ENCODE measurements at places on chromosomes 3 and 15.

- no peak for DNase-seq
Measured at GRCh38 chr15:29092376-29093064, 177.1 kb downstream of the NSMCE3 start.

GRCh38 chr3:39753391-39753790, 56.0 kb upstream of the MYRIP start:
- no peak for DNase-seq

DNA sequence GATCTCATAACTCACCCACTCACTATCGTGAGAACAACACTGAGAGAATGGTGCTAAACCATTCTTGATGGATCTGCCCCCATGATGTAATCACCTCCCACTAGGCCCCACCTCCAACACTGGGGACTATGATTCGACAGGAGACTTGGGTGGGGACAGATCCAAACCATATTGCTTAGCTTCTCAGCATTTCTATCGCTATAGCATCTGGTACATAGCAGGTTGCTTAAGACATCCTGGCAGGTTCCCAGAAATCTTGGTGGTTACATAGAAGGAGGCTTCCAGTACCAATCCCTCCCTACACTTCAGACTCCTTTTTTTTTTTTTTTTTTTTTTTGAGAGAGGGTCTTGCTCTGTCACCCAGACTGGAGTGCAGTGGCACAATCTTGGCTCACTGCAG, 487.8 kb downstream of the EDEM1 start:
- DNase-seq, result no peak

- no peak for DNase-seq
Measured at GRCh38 chr3:124705552-124705951, 24.7 kb upstream of the UMPS start.

GRCh38 chr3:16392065-16392464, 121.4 kb downstream of the RFTN1 start:
- DNase-seq, result no peak

GRCh38 chr3:22117751-22118346, 366.8 kb upstream of the ZNF385D start:
- no peak for DNase-seq

- no peak for DNase-seq
Measured at GRCh38 chr15:57611123-57611522, 19.4 kb downstream of the MYZAP start.

GRCh38 chr3:172635588-172635987, 75.3 kb downstream of the NCEH1 start:
- DNase-seq, result no peak

- DNase-seq, result no peak
Measured at GRCh38 chr3:175127075-175127662, 268.0 kb downstream of the NAALADL2 start.

DNA sequence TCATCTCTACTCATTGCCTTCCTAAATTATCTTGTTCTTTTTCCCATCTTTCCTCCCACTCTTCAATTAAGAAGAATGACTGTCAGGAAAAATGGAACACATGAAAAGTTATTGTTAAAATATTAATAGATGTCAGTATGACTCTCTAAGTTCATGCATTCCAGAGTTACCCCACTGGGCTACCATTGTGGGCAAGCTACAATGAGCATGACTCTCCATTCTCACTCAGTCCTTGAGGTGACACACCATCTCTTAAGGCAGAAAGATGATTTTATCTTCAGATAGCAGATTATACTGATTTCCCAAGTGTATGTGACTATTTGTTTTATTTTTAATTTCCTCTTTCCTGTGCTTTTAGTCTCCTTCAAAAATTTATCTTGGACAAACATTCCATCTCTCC, 144.3 kb downstream of the ALCAM start:
- DNase-seq, result no peak

DNA sequence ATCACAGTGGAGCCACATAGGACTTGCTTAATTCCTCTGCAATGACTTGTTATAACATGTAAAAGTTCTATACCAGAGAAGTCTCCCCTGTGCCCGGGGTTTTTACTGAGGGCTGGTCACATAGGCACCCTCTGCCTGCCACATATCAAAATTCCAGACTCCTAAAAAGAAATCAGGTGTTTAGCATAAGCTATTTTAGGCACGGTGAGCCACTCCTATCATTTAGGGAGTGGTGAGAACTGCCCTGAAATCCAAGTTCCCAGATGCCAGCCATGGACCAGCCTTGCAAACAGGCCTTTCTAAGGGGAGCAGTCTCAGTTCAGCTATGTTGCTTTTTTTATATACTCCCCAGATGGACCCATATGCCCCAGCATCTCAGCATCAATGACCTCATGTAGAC, 130.3 kb downstream of the THSD4 start:
- DNase-seq, result no peak

- no peak for DNase-seq
Measured at GRCh38 chr3:12924437-12924836, 83.1 kb upstream of the RPL32 start.
